ENCODE measurements at places on chromosomes 2 and 18. TPM values are rescaled to one million over a fixed set of nuclear protein-coding genes. Genes with fewer than 3 reads are reported as not detected.
A peak's percentile ranks its signal among the peaks of the same experiment; 100 is the strongest.

The CHRND gene
- not detected for total RNA-seq

- H3K27ac ChIP-seq = no peak overlapping the region
- no peak overlapping the region for H3K4me3 ChIP-seq
These were observed 10.9 kb downstream of the POLI start for GRCh38 chr18:54280220-54280569.

DNA sequence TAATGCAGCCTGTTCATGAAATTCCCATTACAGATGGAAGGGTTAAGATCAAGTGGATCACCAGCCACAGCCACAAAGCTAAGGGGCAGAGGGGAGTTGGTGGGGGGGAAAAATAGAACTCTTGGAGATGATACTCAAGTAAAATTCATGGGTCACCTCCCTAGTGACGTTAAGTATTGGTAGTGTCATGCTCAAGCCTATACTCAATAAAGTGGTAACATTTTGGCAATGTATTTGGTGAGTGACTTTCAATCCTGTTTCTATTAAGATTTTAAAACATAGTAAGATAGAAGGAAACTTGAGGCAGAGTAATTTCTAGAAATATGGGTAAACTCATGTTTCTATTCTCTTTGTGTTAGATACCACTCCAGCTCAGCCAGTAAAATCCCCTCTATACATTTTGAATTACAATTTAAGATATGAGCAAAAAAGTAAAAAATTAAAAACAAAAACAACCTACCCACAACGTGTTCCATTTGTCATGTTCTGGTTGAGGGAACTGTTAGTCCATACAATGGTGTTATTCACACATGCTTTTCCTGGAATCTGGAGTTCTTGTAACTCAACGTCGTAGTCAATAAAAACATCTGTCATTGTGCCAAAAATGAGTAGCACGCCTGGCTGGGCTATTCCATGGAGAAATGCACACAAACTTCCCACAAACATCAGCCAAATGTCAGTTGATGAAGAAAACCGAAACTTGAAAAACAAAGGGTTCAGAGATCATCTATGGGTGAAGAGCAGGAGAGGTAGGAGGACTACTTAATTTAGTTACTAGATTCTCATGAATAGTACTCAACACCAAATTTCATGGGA is 18.1 kb downstream of the ABCB11 start:
- no peaks in the 10 kb centered on the region for H3K27me3 ChIP-seq
- no peaks in the 10 kb centered on the region for H3K36me3 ChIP-seq
- no peak for DNase-seq
- H3K27ac ChIP-seq = peak overlapping the region; percentile 41
- peaks cover 25% of the 10 kb centered on the region for H3K4me1 ChIP-seq

DNA sequence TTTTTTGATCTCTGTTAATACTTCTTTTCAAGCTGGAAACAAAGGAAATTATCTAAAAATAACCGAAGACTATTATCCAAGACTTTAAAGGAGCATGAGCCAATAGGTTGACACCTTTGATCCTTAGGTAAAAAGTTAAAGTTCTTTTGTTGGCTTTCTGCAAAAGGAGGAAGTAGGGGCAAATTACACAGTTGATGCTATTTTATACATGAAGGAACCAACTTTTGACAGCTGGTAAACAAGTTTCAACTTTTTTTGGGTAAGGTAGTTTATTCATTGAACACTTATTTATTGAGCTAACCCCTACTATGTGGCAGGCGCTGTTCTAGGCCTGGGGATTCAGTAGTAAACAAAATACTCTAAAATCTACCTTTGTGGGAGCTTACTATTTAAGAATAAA is 66.6 kb upstream of the ZEB2 start:
- no peak for DNase-seq
- H3K27me3 ChIP-seq = no peaks in the 10 kb centered on the region
- H3K4me3 ChIP-seq = no peak overlapping the region
- no peak overlapping the region for H3K27ac ChIP-seq
- no peaks in the 10 kb centered on the region for H3K36me3 ChIP-seq

DNA sequence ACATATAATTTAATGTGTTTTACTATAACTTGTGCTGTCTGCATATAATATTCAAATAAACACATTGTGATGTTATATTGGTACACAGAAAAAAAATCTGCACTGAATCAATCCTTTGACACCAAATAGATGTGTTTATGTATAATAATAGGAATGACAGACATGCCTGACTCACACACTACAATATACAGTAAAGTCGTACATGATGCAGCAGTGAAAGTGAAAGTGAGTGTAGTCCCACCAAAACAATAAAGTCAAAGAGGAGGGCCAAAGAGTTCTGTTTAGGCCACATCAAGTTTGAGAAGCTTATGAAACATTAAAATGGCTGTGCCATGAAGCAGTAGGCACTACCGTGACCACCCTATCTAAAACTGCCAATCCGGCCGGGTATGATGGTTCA is 8.2 kb upstream of the RBM44 start:
- DNase-seq = no peak
- no peak overlapping the region for H3K4me3 ChIP-seq
- H3K27me3 ChIP-seq = no peaks in the 10 kb centered on the region
- H3K4me1 ChIP-seq = no peaks in the 10 kb centered on the region
- no peak overlapping the region for H3K27ac ChIP-seq
